Mammary epithelial cell (primary cell): ENCODE measurements at places on chromosomes 7 and 10.

DNA sequence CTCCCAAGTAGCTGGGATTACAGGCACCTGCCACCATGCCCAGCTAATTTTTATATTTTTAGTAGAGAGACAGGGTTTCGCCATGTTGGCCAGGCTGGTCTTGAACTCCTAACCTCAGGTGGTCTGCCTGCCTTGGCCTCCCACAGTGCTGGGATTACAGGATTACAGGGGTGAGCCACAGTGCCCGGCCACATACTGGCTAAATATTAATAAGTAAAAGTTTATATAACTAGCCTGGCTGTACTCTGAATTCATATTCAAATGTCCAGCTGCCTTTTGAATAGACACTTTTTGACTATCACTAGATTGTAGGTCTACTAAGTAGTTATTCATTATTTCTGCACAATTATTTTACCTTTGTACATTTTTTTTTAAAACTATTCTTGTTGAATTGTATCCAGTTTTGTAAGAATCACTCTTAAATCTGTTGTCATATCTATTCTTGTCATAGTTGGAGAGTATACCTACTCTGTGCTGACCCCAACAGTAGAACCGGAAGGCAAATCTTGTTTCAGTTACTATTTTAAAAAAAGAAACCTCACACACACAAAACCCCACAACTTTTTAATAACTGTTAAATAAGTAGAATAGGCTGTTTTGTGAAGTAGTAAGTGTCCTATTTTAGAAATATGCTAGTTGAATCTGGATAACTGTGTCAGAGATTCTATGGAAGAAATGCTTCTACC, 29.6 kb downstream of the MINPP1 start:
- no peak for DNase-seq

- no peak for DNase-seq
These were observed 205.6 kb upstream of the TCF7L2 start for GRCh38 chr10:112744181-112745096.

- DNase-seq, result no peak
These were observed 8.9 kb downstream of the FLNC start for GRCh38 chr7:128838981-128839731.

DNA sequence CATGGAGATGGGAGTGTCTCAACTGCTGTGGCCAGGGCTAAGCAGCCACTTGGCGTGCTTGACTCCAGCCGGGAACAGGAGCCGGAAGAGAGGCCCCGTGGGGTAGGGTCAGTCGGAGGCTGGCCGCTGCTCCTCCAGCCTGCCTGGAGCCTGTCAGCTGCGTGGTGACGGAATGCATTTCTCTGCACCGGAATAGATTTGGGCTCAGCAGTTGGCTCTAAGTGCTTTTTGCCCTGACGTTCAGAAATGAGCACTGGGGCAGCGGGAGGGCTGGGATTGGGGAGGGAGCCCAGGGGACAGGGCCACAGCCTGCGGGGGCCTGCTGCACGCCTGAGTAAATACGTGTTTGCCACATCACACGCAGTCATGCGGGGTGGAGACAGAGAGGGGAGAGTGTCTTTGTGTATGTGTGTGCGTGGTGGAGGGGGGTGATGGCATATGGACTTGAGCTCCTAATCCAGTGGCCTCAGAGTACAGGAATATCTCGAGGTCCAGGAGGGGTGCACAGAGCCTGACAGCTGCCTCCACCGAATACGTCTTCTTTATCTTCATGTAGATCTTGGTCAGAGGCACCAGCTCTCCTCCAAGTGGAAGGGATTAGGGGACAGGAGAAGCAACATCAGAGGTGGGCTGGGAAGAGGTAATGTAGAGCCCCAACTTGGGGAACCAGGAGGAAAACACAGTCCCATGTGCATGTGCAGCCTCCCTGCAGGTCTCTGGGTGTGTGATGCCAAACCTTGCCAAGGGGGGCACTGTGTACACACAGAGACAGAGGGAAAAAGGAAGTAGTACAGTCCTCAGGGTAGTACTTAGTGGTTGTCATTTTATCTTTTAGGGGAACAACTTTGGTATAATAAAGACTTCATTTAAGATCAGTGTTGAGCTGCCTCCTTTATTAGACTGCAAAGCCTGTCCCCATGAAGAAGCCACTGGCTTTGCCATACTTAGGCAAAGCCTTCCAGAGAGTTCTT, 151.4 kb downstream of the CDH23 start:
- DNase-seq, result no peak

- no peak for DNase-seq
These were observed 1.9 kb upstream of the TAS2R39 start for GRCh38 chr7:143181349-143181748.

DNA sequence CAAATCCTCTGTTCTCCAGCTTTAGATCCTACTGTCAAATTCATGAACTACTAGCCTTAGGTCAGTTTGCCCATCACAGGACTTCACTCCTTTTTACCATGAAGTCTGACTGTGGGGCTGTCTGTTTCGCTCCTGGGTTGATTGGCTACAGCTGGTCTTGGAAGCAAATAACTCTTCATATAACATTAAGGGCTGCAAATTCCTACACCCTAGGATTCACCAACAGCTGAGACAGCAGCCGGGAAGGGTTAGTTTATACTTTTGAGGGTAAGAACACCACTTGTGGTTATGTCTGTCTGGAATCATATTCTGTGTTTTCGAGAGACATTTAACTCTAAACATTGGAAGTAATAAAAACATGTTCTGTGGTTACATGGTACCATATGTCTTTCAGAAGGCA, 55.9 kb upstream of the KIAA1217 start:
- DNase-seq, result no peak
